T-helper 2 cell (primary cell): ENCODE measurements at places on chromosomes 3 and 15.

GRCh38 chr3:28598165-28598564, 249.5 kb upstream of the AZI2 start:
- DNase-seq = no peak

DNA sequence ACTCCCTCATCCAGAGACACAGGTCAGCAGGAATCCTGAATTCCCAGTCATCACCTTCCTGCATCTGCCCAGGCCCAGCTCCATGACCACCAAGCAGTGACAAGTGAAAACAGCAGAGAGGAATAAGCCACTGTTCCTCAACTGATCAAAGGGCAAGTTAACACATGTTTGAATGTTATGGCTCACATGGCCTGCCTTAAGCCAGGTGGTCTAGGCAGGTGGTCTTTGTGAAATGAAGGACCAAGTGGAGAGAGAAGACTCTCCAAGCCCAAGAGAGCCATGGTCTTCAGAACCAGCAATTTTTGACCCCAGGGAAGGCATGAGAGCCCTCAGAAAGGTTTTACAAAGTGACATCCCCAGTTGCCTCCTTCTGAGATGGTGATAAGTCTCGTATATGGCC, 161.8 kb downstream of the EPHB1 start:
- no peak for DNase-seq

- no peak for DNase-seq
These were observed 51.9 kb upstream of the TBL1XR1 start for GRCh38 chr3:177249203-177249602.

DNA sequence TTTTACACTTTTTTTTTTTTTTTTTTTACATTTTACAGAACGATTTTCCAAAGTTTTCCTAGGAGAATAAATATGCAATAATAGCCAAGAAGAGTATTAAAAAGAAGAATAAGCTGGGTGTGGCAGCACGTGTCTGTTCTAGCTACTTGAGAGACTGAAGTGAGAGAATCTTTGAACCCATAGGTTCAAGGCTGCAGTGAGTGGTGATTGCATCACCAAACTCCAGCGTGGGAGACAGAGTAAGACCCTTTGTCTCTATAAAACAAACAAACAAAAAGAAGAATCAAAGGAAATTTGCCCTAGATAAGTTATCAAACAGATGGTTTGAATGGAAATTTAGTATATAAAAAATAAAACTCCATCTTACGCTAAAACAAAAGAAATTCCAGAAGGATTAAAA, 13.3 kb downstream of the XRN1 start:
- DNase-seq = no peak

DNA sequence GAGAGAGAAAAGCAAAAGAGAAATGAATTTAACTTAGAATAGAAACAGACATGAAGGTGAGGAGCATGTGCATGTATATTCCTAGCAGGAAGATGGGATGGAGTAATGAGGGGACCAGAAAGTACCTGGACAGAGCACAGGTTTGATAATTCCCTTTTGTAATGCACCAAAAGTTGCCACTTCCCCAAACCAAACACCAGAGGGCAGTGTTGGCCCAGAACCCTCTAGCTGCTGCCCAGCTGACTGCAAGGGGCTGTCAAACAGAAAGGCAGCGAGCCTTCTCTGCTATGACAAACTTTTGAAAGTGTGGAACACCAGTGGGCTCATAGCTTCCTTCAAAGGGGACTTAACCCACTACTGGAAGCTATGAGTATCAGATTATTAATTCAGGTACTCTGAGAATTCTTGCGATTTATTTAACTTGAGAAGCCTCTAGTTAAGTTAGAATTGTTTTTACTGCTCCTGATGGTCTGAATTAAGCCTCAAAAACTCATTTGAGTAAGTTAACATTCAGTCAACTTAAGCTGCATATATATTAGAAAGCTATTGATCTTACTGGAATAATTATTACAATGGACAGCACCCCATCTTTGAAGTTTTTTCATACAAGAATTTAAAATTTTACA, 234.9 kb downstream of the NEK10 start:
- DNase-seq = peak; percentile 62

- DNase-seq = no peak
These were observed 1.9 kb downstream of the DMXL2 start for GRCh38 chr15:51620641-51621040.

DNA sequence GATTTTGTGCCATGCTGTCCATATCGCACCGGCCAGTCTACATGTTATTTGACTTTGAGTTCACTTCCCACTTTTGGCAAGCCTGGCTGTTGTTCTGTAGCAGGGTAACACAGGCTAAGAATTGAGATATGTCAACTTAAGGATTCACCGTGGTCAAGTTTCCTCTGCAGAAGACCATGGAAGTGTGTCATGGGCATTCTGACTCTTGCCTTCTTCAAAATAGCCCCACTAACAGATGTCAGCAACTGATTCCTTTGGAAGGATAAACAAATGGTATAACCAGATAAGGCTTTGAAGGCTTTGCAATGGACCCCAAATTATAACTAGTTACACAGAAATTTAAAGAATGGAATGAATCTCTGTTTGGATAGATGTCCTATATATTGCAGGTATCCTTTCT, 20.1 kb upstream of the CD47 start:
- no peak for DNase-seq

DNA sequence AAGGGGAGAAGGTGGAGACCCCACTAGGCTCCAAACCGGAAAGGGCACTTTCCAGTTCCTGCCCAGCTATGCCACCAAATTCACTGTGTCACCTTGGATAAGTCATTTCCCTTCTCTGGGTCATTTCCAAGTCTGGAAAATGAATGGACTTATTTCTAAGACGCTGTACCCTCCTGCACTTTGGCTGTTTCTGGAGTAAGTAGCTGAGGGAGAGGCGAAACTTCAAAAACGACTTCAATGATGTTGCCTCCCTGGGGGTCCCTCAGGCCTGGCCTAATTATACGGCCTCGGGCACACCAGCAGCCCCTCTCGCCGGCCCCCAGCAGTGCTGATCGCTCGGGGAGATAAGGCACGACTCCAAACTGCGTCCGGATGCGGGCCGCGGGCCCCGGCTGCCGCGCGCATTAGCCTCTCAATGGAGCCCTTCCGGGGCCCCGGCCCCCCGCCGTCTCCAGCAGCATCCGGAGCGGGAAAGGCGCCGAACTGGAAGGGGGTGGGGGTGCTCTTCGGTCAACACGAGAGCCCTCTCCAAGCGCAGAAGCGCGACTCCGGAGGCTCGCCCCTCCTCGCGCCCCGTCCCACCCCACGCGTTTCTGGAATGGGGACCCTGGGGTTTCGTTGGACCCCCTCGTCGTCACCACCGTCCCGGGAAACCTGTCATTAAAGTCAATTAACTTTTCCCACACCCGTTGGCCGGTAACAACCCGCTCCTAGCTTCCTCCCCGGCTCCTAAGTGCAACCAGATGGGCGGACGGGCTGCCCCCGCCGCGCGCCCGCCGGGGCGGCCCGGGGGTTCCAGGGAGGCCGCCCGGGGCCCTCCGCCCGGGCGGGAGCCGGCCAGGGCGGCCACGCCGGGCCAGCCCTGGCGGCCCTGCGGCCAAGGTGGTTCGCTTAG, 4.8 kb downstream of the HES1 start:
- no peak for DNase-seq

DNA sequence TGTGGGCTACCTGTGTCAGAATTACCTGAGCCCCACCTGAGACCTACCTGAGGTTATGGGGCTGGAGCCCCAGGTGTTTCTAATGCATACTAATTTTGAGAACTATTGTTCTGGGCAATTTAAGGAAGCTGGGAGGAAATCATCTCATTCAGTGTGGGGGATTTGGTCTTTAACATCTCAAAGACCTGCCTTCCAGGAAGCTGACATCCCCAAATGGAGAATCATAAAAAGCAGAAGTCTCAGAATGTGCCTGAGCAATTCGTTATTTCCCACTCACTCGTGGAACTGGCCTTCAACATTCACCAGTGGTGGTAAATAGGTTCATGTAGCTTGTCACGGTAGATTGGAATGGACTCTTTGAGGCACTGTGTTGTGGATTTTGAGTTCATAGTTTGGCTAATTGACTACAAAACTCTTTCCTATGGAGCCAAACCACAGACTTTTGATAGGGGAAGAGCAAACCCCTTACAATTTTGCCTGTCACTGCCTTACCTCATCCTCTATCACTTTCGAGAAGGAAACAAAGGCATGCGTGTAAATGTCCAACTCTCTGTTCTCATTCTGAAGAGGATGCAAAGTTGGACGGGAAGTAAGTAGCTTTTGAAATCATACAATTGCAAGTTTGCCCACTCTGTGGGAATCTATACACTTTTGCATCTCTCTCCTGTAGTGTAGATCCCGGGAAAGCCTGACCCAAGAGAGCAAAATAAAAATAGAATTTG, 521.0 kb upstream of the MDFIC2 start:
- no peak for DNase-seq

DNA sequence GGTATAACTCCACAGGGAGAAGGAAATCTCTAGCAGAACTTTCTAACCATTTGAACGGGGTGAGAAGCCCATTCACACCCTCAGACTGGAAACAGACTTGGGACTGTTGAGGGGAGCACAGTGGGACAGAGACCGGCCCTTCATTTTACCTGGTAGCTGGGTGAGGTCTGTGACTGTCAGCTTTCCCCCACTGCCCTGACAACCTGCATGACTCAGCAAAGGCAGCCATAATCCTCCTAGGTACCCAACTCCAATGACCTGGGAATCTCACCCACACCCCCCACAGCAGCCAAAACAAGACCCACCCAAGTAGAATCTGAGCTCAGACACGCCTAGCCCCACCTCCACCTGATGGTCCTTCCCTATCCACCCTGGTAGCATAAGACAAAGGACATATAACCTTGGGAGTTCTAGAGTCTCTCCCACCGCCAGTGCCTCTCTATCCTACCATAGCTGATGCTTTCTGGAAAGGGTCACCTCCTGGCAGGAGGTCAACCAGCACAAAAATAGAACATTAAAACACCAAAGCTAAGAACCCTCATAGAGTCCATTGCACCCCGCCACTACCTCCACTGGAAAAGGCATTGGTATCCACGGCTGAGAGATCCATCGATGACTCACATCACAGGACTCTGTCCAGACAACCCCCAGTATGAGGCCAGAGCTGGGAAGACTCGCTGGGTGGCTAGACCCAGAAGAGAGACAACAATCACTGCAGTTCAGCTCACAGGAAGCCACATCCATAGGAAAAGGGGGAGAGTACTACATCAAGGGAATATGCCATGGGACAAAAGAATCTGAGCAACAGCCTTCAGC, 28.0 kb downstream of the SENP7 start:
- DNase-seq = no peak

- no peak for DNase-seq
These were observed 198.6 kb upstream of the NR2E3 start for GRCh38 chr15:71611553-71612396.

GRCh38 chr3:52002748-52003147, 7.1 kb upstream of the RPL29 start:
- no peak for DNase-seq

GRCh38 chr3:99700631-99701268, 62.4 kb downstream of the COL8A1 start:
- DNase-seq = no peak

DNA sequence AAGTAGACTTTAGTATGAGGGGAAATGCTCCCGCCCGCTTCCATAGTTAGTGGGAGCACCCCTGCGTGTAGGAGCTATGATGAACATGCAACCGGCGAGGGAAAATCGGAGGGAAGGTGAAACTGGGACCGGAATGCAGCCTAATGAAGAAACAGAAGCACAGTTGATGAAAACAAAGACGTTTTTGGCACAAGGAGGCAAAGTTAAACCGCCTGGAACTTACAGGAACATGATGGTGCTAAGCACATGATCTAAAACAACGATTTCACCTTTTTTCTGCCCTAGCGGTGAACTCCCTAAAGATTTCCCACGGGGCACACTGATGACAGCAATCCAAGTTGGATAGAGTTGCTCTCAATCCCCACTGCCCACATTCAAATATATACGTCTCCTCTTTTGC, 49.4 kb upstream of the SPATA12 start:
- no peak for DNase-seq

DNA sequence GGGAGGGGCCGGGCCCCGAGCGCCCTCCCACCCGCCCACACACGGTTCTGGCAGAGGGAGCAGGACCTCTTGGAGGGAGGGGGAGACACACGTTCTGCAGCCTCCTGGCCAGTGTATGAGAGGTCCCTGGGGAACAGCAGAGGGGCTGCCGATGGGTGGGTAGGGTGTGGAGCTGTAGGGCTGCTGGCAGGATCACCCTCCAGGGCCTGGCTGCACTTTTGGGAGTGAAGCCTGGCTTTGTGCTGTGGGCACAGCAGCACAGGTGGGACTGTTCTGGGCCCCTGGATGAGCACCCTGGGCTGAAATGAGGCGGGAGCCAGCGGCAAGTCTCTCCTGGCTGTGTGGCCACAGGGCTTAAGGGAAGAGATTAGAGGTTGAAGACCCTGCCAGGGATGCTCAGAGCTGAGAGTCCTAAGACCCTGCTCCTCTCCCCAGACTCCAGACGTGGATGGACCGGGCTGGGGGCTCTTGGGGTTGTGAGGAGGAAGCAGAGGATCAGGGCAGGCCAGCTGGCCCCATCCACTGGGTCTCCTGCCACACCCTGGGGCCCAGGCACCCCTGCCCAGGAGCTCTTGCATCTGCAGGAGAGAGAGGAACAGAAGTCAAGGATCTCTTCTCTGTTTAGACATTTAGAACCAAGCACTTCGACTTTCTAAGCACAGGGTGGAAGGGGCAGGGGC, 45.2 kb downstream of the RGMA start:
- DNase-seq = no peak

- no peak for DNase-seq
These were observed 581.6 kb downstream of the FHIT start for GRCh38 chr3:60669636-60670035.

- DNase-seq = no peak
These were observed 61.9 kb upstream of the NR2F2 start for GRCh38 chr15:96268442-96269204.

DNA sequence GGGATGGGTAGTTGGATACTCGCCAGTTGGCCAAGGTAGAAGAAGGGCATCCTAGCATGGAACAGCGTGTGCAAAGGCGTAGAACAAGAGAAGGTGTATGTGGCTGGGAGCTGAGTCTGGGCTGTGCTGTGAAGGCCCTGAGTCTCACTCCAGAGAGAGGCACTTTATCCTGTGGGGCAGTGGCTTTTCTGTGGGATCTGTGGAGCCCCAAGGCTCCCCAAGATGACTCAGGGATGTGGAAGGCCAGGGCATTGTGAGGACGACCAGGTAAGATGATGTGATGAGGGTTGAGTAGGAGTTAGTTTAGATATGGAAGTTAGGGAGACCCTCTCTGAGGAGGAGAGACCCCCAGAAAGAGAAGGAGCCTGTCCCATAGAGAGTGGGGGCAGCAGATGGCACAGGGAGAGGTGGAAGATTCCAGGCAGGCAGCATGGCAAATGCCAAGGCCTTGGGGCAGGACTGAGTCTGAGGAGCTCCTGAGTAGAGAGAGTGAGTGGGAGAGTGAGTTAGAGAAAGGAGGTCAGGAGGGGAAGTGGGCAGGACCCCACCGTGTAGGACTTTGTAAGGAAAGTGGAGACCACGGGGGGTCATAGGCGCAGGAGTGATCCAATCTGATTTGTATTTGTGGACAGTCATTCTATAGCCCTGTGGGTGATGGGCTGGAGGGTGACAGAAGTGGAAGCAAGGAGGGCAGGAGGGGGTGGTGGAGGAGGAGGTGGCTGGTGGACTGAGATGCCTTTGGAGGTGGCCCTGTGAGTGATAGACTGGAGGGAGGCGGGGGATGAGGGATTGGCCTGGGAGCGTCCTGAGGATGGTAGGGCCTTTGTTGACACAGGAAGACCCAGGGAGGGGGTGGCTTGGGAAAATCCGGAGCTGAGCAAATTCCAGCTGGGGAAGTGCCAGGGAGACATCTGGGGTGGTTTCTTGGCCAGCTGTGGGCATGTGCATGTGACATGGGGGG, 50.3 kb downstream of the FBLN2 start:
- no peak for DNase-seq

- no peak for DNase-seq
These were observed 10.3 kb downstream of the STARD5 start for GRCh38 chr15:81313686-81314085.
